ENCODE measurements at places on chromosomes 16 and 17.

DNA sequence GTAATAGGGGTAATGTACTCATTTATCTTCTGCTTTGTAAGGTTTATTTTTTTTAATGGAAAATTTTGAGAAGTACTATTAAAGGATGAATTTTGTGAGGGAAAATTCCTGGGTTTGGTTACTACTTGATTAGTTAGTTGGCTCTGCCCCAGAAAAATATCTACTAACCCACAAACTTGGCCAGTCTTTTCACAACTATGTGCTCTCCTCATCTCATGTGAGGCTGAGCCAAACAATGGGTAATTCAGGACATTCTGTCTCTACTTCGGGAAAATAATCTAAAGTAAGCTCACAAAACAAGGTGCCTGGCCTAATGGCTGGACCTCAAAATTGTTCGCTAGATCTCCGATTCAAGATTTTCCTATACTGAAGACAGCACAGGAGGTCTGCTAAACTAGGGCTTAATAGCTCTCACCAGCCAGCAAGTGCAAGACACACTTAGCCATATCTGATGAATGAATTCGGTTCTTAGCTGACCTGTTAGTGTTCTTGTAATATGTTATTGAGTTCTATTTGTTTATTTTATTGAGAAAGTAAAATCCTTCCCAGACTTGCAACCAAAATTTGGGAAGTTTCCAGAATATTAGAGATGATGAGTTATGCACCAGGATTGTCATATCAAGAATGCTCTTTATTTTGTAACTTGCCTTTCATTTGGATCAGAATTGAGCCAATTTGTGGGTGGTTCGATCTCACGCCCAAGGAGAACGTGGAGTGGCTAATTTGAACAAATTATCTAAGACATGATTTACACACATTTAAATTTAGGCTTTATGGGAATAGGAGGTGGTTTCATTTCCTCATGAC lies 5.7 kb downstream of the KCNJ16 start:
- DNase-seq, result no peak

DNA sequence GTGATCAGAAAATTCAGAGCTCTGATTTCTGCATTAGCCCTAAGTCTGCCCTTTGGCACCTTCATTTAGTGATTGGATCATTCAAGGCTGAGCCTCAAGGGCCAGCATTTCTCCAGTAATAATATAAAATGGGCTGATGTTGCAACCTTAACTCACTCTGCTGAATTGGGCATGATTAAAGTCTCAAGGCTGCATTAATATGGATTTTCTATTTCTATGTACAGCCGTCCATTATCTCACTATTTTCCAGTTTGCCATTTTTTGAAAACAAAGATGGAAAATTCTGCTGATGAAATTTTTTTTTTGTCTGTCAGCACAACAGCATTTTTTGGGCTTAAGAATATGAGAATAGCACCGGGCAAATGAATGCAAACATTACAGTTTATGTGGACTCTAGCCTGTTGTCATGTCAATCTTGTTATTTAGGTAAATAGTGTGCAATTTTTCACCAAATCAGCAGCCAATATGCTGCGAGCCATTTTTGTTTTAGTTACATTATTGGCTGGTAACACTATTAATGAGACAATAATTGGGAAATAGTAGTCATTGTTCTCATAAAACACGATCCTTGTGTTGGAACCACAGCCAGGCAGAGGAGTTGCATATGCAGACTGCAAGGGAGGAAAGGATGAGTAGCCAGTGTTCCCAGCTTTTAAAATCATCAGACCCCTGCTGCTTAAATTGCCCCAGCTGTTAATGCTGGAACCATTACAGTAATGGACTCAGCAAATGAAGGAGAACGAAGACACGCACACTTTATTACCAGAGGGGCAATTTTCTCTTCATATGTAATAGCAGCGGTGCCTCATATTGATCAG lies 10.5 kb downstream of the FTO start:
- no peak for DNase-seq

DNA sequence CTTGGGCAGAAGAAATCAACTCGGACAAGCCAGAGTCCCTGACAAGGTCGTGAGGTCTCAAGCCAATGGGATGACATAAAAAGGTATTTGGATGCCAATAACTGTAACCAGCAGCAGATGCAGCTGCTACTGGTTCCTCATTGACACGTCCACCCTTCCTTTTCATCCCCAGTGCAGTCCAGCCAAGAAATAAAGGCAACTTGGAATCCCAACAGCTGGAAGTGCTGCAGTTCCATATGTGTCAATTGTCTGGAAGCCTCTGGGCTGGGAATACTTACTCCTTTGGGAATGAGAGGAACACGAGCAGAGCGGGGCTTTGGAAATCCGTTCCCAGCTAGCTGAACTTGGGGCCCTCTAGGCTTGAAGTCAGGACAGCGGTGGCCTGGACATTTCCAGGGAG lies 360.4 kb upstream of the ZFHX3 start:
- DNase-seq, result no peak

- peak; percentile 41 for DNase-seq
Observed at GRCh38 chr16:8740775-8741355, 56.6 kb downstream of the TMEM186 start.

- no peak for DNase-seq
Observed at GRCh38 chr17:33460781-33461450, 167.8 kb upstream of the ASIC2 start.

DNA sequence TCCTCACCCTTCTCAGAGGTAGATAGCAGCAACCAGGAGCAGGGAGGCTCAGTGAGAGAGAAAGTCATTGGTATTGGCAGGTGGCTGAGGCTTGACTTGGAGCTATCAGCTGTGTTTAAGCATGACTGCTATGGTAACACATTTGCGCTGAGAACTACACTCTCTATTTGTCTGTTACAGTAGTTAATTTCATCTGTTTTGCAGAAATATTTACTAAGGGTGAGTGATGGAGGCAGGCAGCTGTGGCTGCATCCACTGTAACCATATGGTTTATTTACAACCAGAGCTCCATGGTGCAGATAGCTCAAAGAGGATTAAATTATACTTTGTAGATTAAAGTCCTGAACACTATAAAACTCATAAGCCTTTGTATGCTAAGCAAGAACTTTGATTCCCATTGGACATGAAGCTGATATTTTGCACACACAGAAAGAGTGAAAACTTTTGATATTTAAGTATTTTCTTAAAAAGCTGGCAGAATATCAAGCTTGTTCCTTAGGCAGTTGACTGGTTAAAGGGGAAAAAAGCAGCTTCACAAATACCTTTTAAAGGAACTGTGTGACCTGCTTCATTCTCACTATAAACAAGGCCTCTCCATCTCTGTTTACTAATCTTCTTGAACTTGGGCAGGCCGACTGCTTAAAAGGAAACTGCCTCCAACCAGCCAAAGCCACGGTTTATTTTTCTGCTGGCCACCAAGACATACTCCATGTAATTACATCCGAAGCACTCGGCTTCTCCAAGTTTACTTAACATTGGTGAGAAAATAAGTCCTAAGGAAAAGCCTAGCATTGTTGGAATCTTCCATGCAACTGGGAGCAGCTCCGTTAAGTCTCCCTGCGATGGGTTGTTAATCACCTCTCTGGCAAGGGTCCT lies 299.8 kb upstream of the ZFHX3 start:
- no peak for DNase-seq

DNA sequence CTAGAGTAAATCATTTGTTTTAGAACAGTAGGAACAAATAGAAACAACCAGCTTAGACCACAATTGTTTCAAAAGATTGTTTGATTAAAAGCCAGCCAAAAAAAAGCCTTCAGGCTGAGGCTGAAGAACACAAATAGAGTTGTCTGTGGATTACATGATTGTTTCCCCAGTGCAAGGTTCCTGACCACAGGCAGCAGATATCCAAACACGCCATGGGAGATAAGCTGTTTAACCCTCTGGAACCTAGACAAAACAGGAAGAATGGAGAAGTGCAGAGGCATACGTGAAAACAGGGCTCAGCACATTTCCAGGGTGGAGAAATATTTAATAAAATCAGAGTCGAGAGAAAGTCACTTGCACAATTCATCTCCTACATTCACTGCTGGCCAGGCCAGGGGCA lies 21.0 kb downstream of the ATPAF2 start:
- DNase-seq, result no peak

- DNase-seq, result no peak
Observed at GRCh38 chr17:35068249-35068648, 4.7 kb upstream of the RFFL start.

GRCh38 chr17:57986841-57987580 lies 1.0 kb downstream of the VEZF1 start:
- peak; percentile 64 for DNase-seq

Data from heart left ventricle (tissue), 16 donors.